ENCODE measurements at places on chromosomes 5 and 9.

GRCh38 chr9:28938981-28939380, 1365.7 kb upstream of the C9orf72 start:
- DNase-seq, result no peak

DNA sequence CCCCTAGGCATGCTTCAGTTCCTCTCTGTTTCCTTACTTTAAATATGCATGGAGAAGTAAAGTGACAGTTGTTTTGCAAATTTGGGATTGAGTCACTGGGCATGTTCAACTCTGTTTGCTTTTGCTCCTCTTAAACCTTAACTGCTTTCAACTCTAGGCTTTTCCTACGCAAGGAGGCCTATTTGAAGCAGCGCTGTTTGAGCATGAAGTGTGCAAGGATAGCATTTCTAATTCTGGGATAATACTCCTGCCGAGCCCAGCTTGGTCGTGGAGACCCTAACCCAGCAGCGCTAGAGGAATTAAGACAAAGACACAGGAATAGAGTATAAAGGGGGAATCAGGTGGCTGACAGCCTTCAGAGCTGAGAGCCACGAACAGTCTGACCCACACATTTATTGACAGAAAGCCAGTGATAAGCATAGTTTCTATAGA, 803.4 kb upstream of the CDH10 start:
- no peak for DNase-seq

- no peak for DNase-seq
Observed at GRCh38 chr5:170513856-170514525, 10.2 kb downstream of the KCNIP1 start.

GRCh38 chr5:20113031-20113715, 125.2 kb upstream of the CDH18 start:
- DNase-seq, result peak; percentile 23

DNA sequence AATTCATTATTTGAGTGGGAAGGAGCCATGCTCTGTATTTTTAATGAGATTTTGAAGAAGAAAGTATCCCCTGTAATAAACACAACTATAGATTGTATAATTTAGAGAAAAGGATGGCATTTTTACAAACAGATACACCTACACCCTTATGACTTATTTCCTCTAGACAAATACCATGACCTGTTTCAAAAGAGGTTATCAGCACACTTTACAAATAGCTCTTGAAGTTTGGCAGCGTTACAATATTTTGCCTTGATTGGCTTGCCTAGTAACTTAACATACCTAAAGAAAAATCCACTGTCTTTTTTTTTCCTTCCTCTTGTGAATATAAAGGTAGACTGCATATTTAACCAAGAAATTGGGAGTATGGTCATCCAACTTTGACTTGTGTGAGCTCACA, 28.5 kb upstream of the CETN3 start:
- DNase-seq, result no peak

GRCh38 chr5:16411235-16411634, 54.4 kb downstream of the ZNF622 start:
- no peak for DNase-seq

- no peak for DNase-seq
Observed at GRCh38 chr5:14779975-14780374, 91.6 kb downstream of the ANKH start.

DNA sequence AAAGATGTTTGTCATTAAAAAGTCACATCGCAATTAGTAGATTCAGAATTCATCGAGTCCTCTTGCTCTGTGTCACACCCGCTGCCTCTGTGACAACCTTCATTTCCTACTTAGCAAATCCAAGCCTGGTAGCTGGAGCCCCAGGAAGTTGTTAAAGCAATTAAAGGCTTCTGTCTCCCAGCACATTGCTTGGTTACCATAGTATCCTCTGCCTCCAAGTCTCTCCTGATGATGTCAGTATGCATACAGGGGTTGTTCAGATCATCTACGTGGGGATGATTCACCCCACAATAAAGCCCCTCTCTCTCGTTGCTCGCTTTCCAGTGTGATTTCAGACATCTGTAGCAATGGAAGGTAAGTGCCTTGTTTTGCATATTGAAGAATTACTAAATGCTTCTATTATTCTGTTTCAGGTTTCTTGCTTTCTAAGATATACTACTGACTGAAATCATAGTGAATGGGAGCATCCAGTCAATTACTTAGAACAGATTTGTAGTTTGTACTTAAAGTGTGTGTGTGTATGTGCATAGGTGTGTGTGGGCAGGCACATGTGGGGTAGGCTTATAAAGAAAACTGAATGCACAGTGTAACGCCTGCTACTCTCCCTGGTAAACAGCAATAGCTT, 52.9 kb downstream of the PAM start:
- DNase-seq, result no peak

DNA sequence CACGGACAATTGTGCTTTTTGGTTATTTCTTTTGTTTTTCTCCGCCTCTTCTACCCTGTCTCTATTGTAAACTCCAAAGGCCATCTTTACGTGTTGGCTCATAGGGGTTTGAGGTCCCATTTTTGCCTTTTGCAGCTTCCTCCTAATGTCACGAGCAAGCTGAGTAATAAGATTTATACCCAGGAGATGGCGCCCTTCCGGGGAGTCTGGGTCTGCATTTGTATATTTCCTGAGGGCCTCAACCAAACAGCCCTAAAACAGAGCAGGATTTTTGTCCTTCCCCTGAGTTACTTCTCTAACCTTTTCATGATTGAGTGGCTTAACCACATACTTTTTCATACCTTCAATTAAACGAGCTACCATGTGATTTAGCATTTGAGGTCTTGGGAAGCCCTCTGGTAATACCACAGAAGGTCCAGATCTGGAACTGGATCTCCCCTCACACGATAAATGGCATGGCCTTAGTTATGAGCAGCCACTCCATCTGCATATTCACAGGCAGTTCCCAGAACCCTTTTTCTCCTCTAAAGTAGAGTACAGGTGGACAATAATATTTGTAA, 11.2 kb upstream of the CFAP95 start:
- no peak for DNase-seq

- DNase-seq, result no peak
Observed at GRCh38 chr5:105397749-105398148, 1835.2 kb upstream of the NUDT12 start.

GRCh38 chr5:149433524-149434131, 54.5 kb upstream of the IL17B start:
- DNase-seq, result no peak

GRCh38 chr9:20538092-20538491, 84.2 kb downstream of the MLLT3 start:
- DNase-seq, result no peak

DNA sequence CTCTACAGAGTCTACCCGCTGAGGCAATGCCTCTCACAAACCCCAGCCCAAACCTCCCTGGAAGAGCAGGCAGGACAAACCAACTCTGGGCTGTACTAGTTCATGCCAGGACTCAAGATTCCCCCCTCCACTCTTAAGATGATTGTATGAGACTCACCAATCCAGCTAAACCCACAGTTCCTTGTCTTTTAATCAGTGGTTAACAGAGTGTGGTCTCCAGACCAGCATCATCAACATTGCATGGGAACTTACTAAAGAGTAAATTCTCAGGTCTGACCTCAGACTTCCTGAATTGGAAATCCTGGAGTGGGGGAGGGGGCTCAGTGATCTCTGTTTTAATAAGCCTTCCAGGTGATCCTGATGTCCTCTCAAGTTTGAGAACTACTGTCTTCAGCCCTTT, 240.9 kb downstream of the GAS1 start:
- DNase-seq, result no peak

DNA sequence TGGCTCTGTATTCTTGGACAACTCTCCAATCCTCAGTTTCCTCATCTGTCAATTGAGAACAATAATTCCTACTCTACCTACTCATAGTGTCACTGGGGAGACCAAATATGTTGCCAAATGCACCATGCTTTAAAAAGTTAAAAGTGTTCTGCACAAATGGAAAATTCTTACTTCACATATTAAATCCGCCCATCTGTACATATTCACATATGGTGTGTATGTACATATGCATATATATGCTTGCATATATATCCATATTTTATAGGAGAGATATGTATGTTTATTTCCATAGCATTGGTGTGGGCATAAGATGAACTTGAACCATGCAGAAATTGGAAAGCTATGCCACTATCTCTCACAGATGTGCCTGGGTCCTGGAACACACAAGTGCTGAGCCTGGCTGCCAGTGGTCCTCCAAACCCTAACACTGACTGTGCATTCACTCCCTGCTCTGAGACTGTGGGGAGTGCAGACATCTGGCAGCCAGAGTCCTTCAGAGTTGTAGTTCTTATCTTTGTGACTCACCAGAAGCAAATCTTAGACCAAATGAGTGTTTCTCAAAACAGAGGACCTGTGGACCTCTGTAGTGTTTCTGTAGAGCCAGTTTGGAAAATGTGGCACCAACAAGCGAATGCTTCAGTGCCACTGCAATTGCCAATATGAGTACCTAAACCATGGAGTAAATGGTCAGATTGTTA, 168.7 kb downstream of the GRIA1 start:
- peak; percentile 25 for DNase-seq

DNA sequence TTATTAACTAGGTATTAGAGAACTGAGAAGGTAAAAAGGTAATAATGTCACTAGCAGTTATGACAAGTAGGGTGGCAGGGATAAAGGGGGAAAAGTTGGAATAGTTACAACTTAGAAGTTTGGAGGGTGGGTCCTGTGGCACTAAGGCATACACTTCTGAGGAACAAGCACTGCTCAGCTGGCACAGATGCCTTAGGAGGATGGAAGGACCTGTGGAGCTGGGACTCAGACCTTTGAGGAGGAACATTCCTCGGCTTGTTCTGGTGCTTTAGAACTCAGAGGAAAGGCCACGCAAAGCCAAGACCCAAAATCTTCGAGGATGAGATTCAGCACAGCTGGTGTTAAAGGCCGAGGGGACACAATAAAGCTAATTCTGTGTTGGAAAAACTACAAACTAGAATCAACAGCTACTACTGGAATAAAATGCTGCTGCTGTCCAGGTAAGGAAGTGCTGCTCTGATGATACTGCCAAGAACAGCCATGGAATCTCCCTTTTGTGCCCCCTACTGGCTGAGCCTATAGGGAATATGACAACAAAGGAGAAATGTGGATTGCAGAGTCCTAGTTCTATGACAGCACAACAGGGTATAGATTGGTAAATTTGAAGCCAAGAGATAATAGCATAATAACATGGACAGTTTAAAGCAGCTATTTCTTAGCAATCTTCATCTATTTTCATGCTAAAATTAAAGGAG, 126.7 kb downstream of the SLC25A46 start:
- no peak for DNase-seq

- peak; percentile 66 for DNase-seq
Observed at GRCh38 chr9:104743376-104743985, 4.0 kb upstream of the NIPSNAP3A start.

DNA sequence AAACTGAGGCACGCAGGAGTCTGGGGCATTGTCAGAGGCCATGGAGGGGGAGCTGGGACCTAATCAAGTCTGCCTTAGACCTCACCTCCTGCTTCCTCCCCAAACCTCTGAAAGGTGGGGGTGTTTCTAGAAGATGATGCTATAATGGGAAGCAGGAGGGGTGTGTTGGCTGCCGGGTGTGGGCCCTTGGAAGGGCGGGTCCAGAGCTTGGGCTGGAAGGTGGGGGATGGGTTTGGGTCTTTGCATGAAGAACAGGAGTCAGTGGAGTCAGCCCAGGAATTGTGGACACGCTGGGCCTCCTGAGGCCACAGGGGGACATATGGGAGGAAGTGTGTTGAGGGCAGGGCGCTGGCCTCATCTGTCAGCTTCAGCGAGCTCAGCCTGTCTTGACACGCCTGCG, 101.0 kb upstream of the FCN2 start:
- no peak for DNase-seq

DNA sequence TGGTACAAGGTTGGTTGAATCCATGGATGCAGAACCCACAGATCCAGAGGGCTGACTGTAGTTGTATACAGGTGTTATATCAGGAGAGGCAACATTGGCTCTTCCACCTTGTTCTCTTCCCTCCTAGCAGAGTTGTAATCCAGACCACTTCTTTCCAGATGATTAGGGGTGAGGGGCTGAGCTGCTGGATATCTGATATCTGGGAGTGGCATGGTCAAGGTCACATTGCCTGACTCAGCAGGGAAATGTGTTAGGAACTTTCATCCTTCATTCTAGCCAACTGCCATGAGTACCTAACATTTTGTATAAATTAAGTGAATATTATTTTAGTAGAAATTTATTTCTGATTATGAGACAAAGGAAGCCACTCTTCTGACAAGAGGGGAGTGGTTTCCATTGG, 7.3 kb downstream of the DAPK1 start:
- DNase-seq, result no peak

- peak; percentile 67 for DNase-seq
Observed at GRCh38 chr5:96344678-96345577, 88.1 kb downstream of the PCSK1 start.

- no peak for DNase-seq
Observed at GRCh38 chr9:127734247-127734746, 797 bp downstream of the TOR2A start.

DNA sequence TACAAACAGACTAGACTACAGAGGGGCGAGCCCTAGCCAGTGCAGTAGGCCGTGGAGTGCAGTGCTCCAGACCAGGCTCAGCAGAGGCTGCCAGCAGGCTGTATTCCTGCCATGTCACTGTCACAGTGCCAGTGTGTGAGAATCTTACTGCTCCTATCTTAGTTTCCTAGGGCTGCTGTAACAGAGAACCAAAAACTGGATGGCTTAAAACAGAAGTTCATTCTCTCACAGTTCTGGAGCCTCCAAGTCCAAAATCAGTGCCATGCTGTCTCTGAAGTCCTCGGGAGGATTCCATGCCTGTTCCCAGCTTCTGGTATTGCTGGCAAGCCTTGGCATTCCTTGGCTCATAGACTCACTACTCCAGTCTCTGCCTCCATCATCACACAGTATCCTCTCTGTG, 75.0 kb upstream of the SAP30L start:
- DNase-seq, result no peak

DNA sequence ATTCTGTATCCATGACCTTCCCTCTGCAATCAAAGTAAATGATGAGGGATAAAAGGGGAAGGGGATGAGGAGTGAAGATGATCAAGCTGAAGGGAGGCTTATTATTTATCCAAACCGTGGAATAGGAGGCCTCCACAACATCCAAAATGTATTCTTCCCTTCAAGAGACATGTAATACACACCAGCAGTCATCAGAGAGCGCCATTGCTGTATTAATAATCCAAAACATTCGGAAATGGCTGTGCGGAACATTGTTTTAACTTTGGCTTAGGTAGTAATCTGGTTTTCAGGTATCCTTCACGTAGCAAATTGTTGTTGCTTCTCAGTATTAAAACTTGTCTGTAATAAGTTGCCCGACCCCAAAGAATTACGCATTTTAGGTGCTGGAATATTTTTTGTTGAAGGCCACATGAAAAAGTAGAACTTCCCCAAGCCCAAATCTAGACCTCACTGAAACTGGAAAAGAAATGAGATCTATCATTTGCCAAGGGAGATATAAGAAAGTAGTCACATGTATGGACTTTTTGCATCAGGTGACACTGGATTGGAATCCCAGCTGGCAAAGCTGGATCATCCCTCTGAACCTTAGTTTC, 2.6 kb upstream of the BOD1 start:
- DNase-seq, result no peak

- no peak for DNase-seq
Observed at GRCh38 chr5:135041726-135042125, 7.7 kb upstream of the PITX1 start.

GRCh38 chr9:130493021-130493420, 48.3 kb downstream of the ASS1 start:
- no peak for DNase-seq

All from stromal cell of bone marrow (primary cell).